ENCODE measurements at places on chromosomes 6 and 20.

- DNase-seq, result peak; percentile 71
Measured at GRCh38 chr6:128417698-128418097, 102.7 kb downstream of the PTPRK start.

- no peak for DNase-seq
Measured at GRCh38 chr20:63225082-63225454, 9.1 kb upstream of the YTHDF1 start.

GRCh38 chr6:138211048-138211581, 7.2 kb downstream of the PBOV1 start:
- no peak for DNase-seq

GRCh38 chr6:150310539-150310938, 58.3 kb upstream of the IYD start:
- no peak for DNase-seq

Data from astrocyte of the hippocampus (primary cell).